ENCODE measurements at places on chromosomes 16 and 17.

- no peak for DNase-seq
These were observed 181.1 kb downstream of the SNX29 start for GRCh38 chr16:12157517-12158093.

GRCh38 chr17:75159196-75160031, 5.1 kb upstream of the JPT1 start:
- no peak for DNase-seq

DNA sequence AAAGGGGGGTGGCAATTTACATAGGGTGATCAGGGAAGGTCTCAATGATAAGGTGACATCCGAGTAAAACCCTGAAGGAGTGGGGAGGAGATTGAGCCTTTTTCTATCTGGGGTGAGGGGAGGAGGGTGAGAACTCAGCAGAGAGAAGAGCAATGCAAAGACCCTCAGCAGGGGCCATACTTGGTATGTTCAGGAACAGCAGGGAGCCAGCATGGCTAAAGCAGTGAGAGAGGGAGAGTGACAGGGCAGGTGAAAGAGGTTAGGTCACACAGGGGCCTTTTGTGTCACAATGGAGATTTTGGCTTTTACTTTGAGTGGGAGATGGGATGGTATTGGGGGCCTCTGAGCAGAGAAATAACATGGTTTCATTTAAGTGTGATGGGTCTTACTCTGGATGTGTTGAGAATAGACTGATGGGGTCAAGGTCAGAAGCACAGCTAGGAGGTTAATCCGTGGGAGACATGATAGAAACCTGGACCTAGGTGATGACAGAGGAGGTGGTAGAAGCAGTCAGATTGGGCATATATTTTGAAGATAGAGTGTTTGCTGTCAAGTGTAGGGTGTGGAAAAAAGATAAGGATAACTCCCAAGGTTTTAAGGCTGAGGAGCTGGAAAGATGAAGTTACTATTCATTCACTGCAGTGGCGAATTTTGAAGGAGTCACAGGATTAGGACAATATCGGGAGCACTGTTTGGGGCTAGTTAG, 6.2 kb downstream of the SP2 start:
- no peak for DNase-seq

GRCh38 chr16:24977678-24978075, 37.5 kb downstream of the ARHGAP17 start:
- no peak for DNase-seq

DNA sequence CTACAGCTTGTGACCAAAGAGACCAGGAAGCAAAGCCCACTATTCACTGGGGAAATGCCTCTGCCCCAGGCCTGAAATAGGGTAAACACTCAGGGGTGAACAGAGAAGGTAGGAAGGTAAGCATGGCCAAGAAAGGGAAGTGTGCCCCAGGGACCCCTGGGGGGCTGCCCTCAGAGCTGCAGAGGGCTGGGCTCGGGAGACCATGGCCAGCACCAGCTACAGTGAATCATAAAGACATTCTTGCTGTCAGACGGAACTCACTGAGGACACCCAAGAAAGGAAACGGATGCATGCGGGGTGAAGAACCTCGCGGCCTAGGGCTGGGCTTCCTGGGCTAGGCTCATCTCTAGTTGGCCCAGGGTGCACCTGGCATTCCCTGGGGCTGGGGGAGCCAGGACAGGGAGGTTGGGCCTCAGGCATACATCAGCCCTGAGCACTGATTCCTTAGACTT, 9.6 kb downstream of the HIC1 start:
- DNase-seq: no peak

GRCh38 chr16:4869147-4869805, 22.0 kb downstream of the UBN1 start:
- DNase-seq: peak; percentile 34

DNA sequence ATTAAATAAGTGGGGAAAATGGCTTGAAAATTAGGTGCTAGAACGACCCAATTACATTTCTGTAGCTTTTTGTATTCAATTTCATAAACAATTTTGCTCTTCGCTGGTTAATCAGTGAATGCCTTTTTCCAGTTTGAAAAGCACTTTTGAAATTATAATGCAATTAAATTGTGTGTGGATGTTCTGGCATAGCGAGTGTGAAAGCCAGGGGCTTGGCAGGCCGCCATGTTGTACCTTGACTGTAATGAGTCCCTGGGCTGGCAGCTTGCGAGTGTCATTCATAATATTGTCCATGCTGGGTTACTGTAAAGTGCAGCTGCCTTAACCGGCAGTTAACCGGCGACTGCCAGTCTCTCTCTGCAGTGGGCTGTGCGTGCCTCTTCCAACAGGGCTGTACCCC, 177.8 kb downstream of the CCDC182 start:
- no peak for DNase-seq

- DNase-seq: no peak
These were observed 18.1 kb upstream of the DNAH17 start for GRCh38 chr17:78595135-78595810.

DNA sequence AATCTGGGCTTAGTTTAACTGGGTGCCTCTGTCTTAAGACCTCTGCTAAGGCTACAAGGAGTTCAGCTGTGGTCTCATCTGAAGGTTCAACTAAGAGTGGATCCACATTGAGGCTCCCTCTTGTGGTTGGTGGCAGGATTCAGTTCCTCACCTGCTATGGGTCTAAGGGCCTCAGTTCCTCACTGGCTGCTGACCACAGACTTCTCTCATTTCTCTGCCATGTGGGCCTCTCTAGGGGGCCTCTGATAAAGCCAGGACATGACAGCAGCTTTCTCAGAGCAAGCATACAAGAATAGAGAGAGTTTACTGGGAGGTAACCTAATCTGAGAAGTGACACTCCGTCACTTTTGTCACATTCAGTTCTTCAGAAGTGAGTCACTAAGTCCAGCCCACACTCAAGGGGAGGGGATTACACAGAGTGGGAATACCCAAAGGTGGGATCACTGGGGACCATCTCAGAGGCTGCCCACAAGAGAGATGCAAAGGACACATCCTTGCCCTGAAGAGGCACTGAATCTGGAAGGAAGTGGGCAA, 19.2 kb upstream of the ABAT start:
- DNase-seq: no peak

DNA sequence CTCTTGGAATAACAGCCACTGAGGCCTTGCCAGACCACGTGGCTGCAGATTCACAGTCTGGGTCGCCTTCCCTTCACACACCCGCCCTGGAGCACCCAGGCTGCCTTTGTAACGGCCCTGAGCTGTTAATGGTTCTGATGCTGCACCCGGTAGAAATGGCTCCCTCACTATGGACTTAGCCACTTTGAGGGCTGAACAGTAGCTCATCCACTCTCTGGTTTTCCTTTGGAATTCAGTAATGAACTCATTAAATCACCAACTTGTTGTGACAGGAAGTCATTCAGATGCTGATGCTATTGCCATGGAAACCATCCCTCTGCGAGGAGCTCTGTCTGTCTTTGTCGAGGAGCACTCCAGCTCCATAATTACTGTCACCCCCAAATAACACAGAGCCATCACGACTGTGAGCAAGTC, 59.2 kb downstream of the CDK5R1 start:
- DNase-seq: no peak

DNA sequence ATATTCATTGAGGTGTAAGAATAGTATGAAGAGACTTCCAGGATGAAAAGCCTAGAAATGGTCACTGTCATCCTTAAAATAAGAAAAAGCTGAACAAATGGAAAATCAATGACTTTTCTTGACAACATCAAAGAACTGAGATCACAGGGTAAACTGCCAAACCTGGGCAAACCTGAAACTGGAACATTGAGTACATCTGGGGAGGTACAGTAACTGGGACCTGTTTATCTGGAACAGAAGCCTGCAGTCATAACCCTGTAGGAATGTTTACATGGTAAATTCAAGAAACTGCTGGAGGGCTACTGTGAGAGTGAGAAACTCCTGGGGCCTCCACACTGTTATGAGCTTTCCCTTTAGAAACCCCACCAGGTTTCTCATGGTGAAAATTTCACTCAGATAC, 130.1 kb upstream of the PIRT start:
- no peak for DNase-seq

DNA sequence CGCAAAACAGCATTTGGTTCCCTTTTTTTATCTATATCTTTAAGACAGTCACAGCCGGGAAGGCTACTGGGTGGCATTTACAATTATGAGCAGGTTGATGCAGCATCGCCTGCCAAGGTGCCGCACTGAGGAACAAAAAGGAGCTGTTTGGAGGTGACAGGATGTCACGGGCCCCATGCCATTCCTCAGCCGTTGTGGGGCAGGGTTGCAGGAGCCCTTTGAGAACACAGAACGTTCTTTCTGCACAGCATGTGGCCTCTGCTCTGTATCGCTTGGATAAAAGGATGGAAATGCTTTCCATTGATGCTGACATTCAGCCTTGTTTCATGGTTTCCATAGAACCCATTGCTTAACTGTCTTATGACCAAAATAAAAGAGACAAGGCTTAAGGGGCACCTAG, 141.9 kb upstream of the CDH5 start:
- no peak for DNase-seq

GRCh38 chr17:51435641-51436091, 175.3 kb downstream of the UTP18 start:
- peak; percentile 86 for DNase-seq

- no peak for DNase-seq
These were observed 7.5 kb downstream of the RFFL start for GRCh38 chr17:35056013-35056412.

DNA sequence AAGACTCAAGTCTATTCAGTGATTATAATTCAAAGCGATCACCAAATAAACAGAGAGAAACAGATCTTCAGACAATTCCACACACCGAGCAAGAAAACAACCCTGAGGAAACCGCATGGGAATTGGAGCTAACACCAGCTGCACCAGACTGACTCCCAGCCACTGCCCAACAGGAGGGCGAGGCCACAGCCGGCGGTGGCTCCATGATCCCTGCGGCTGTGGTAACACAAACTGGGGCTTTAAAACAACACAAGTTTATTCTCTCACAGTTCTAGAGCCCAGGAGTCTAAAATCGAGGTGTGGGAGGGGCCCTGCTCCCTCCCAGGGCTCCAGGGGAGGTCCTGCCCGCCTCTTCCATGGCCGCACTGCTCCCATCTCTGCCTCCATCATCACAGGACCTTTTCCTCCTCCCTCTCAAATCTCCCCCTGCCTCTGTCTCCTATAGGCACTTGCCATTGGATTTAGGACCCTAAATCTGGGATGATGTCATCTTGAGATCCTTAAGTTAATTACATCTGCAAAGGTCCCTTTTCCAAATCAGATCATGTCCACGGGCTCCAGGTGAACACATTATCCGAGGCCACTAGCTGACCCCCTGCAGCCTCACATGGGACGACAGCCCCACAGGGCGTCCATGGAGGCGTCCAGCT, 9.7 kb upstream of the HEXD start:
- no peak for DNase-seq

DNA sequence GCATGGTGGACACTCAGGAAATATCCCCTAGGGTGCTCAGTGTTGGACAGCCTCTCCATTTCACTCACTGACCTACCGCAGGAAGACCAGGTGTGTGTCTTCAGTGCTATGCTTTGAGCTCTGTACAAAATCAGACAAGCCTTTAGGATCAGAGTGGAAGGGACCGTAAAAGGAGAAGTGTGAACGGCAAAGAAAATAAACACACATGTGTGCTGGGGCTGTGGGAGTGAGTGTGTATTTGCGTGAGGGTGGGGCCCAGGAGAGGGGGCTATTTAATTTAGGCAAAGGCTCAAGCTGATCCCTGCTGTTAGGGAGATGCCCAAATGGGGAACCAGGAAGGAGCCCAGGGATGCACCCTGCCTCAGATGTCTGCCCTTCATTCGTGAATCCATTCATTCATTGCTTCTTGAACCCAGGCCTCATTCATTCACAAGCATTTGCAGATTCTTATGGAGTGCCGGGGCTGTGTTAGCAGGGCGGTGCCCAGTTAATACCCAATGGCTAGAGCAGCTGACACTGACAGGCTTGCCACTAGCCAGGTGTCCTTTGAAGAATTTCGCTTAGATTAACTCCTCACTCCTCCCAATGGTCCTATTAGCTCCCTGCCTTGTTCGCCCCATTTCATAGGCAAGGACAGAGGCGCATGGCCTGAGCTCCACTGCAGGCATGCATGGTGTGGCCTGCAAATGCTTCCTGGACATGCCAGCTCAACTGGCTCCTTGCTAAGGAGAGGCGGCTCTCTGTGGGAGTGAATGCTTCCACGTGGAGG, 296.7 kb upstream of the FOXF1 start:
- DNase-seq: no peak

DNA sequence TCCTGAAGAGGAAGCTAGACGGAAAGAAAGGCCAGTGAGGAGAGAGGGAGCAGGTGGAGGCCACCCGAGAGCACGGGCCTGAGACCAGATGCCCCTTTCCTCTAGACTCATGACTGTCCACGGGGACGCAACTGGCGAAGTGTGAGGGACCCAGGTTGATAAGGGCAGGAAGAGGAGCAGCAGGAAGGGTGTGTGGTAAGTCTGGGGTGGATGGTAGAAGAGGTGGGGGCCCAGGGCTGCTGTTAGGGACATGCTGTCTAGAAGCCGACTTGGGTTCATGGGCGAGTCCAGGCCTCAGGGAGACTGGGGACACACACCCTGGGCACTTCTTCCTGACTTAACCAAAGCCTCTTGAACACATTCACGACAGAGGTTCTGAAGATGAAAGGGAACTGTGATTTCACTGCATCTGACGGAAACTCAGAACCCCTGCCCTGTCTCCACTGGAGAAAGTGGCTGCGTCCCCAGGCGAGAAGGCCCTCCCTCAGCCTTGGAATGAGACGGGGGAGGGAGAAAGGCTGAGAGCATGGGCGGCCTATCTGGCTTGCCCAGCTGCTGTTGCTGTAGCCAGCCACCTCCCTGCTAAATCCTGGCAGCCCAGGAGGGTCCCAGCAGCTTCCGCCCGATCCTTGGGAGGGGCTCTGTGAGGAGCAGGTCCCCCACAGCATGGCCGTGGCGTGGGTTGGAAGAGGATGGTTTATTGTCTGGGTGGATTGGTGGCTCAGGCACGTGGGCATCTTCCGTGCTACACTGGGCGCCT, 6.0 kb downstream of the HIC1 start:
- no peak for DNase-seq

- DNase-seq: no peak
These were observed 6.2 kb downstream of the CCR7 start for GRCh38 chr17:40558890-40559563.

- DNase-seq: no peak
These were observed 132.0 kb downstream of the NLK start for GRCh38 chr17:28174352-28175046.

- no peak for DNase-seq
These were observed 4.5 kb downstream of the FBXL19 start for GRCh38 chr16:30927789-30928378.

DNA sequence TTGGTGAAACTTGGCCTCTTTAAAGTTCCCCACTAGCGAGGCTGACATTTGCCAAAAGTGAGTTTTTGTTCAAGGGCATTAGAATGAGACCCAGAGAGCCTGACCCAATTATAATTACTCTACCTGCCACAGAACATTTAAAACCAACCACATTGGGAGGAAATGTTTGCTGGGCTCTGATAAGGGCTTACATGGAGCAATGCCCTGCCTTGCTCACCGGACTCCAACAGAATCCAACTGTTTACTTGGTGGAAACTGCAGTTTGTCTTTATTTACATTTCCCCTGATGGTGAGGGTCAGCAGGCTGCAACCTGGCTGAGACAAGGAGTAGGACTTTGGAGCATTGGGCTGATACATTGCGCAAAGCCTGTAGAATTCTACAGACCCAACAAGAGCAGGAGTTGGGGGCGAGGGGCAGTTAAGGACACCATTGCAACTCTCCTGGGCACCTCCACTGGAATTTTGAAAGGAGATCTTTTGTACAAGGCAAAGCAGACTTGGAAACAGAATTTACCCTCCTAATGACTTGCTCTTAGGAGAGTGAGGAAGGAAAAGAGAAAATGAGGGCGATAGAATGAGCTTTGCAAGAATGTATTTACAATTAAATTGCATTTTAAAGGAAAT, 368.6 kb downstream of the SHISA9 start:
- DNase-seq: no peak

GRCh38 chr17:49670641-49671040, 7.3 kb downstream of the SPOP start:
- no peak for DNase-seq
